ENCODE measurements at places on chromosomes 2 and 18.

DNA sequence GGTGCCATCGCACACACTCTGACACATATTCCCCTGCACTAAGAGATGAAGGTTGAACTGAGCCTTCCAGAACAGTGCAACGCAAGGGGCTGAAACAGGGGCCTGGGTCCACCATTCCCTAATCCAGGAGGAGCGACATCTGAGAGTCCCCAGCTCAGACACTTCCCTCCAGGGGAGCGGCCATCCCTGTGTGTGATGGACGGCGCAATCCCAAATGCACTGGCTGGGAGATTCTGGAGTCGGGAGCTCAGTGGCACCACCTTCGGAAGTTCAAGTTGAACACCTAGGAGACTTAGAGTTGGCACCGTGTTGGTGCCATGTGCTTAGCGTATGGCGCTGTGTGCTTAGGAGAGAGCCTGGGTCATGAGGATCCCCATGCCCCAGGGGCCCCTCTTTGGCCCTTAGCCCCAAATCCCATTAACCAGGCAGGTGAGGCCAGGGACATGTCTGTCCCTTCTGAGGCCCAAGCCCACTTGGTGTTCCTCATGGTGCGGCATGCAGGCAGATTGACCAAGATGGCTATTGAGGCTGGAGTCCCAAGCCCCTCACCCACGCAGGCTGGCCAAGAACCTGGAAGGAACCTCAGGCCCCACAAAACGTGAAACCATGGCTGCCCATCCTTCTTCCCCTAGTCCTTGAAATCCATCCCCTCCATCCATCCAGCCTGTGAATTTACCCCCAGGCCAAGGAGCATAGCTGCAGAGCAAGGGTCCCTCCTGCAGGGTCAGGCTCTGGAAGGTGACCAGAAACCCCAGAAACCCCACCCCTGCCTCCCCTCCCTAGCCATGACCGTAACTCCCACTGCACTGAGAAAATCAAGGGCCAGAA lies 114.1 kb upstream of the OTOS start:
- DNase-seq: no peak

- no peak for DNase-seq
These were observed 98.9 kb upstream of the LGALSL start for GRCh38 chr2:64354857-64355680.

GRCh38 chr2:121160366-121160765 lies 124.6 kb downstream of the TFCP2L1 start:
- DNase-seq: no peak

- no peak for DNase-seq
These were observed 347.2 kb upstream of the NETO1 start for GRCh38 chr18:73214970-73215369.

DNA sequence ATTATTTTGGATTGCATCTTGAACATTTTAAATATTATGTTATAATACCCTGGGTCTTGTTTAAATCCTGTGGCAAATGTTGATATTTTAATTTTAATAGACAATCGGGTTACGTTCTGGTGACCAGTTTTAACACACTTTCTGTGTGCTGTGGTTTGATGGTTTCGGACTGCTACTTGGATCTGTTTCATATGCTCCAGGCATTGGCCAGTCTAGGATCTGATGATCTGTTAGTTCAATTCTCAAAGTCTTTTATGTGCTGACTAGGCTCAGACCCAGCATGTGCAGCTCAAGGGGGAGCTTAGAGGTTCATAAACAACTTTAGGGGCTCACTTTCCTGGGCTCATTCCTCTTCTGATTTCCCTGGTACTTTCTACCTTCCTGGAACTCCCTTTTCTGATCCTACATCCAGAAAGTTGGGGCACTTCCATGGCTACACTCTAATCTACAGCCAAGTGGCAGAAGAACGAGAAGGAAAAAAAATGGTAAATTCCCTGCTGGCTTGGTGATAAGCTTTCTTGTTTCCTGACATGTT lies 5.0 kb upstream of the ZBTB14 start:
- no peak for DNase-seq

DNA sequence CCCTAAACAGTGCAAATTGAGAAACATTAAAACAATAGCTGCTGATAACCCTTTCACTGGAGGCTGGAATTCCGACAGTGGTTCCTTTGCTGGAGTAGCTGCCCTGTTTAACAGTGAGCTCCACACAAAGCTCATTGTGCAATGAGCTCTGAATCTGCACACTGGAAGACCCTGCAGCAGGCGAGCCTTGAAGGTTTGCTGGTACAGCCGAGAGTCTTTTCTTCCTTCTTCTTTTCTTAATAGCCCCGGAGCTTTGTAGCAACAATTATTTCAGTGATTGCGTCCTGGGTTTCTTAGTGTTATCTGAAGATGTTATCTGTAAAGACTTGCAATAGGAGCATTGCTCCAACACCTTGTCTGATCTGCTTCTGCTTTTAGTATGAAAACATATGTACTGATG lies 50.8 kb upstream of the CXCR4 start:
- no peak for DNase-seq

- no peak for DNase-seq
These were observed 127.3 kb downstream of the MSH2 start for GRCh38 chr2:47530105-47530760.

- DNase-seq: no peak
These were observed 31.5 kb downstream of the DYNC1I2 start for GRCh38 chr2:171718720-171719119.

- no peak for DNase-seq
These were observed 25.3 kb upstream of the GCG start for GRCh38 chr2:162177301-162177700.

DNA sequence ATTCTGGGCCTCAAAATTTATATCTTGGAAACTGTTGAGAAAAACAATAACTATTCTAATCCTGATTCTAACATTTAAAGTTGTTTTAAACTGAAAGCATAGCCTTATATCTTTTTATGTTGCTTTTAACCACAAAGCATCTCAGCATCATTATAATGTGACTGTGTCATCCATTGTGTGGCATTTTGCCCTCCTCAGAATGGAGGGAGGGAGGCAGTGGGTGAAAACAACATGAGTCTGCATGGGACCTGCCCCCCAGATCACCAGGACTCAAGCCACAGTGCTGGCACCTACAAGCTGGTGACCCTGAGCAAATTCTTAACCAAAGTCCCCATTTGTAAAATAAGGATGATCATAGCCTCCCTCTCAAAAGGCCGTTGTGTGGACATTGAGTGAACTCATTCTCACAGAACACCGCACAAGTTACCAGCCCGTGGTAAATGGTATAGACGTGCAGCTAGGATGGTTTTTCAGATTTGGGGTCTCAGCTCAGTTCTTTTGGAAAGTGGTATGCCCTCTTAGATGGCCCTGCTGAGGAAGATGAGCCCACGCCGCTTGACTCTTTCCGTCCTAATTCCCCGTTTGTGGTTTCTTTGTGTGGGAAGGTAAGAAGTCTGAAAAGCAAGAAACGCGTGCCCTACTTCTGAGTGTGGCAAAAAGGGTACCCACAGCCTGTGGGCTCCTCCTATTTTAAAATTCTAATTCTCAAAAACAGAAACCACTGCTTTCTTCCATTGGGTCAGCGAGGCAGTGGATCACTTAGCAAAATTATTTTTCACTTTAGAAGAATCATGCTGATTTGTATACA lies 305.0 kb upstream of the ID2 start:
- no peak for DNase-seq

DNA sequence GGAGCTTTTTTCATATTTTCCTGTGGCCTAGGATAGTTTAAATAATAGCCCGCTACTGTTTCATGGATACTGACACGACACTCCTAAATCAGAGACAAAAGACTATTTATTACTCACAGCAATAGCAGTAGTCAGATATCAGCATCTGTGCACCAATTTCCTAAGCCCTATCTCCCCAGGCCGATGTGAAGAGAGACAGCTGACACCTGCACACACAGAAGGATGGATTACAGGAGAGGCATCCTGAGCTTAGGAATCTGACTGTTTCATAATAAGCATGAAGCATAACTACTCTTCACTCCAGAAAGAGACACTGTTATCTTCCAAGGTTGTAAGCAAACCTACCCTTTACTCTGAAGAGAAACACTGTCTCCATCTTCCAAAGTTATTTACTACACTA lies 105.4 kb downstream of the ATL2 start:
- DNase-seq: no peak

- DNase-seq: no peak
These were observed 223.9 kb upstream of the SESTD1 start for GRCh38 chr2:179488563-179488962.

DNA sequence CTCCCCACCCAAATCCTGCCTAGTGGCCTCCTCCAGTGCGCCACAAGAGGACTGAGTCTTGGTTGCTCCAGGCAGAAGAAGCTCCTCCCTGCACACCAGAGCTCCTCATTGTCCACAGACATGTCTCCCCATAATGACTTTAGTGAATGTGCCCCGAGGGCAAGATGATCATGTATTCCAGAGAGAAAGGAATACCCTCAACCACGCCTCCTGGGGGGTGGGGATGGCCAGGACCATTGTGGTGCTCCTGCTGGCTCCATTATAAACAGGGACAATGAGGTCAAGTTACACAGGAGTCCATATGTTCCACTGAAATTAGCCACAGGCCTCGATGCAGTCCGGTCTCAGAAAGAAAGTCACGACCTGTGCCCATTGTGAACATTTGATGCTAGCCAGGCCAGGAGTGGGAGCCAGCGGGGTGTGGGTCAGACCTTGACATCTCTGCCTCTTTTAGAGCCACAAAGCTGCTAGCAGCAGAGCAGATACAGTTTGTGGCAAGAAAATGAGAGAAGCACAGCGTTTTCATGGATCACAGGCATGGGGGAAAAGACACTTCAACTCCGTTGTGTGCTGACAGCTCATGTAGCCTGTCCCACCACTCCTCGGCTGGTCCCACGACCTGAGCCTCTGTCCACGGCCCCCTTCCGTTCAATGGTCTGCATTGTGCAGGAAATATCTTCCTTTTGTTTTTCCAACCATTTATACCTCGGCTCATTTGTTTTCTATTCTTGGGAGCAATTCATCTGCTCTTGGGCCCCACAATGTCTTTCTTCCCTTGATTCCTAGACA lies 70.7 kb upstream of the FZD7 start:
- DNase-seq: no peak

GRCh38 chr2:143937723-143938350 lies 582.1 kb downstream of the ZEB2 start:
- DNase-seq: no peak

GRCh38 chr2:113877711-113878598 lies 11.9 kb upstream of the ACTR3 start:
- DNase-seq: no peak

- no peak for DNase-seq
These were observed 291.5 kb downstream of the TDRD15 start for GRCh38 chr2:21415234-21415633.

- no peak for DNase-seq
These were observed 424.3 kb upstream of the ACVR2A start for GRCh38 chr2:147420517-147420916.

GRCh38 chr2:47264143-47264542 lies 109.0 kb upstream of the STPG4 start:
- DNase-seq: no peak

DNA sequence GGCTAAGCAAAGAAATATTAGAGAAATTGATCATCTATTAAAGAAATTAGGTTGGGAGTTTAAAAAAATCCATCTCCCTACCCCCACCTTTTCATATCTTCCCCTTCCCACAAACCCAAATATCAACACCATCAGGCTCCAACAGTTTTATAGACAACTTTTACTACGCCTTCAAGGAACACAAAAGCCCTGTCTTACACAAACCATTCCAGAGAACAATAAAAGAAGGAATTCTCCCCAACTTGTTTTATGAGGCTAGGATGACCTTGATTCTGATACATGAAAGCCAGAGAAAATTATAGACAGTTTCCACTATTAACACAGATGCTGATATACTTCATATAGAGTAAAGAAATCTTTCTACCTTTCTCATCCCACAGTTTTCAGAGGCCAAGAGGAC lies 211.6 kb downstream of the OSR1 start:
- DNase-seq: no peak

DNA sequence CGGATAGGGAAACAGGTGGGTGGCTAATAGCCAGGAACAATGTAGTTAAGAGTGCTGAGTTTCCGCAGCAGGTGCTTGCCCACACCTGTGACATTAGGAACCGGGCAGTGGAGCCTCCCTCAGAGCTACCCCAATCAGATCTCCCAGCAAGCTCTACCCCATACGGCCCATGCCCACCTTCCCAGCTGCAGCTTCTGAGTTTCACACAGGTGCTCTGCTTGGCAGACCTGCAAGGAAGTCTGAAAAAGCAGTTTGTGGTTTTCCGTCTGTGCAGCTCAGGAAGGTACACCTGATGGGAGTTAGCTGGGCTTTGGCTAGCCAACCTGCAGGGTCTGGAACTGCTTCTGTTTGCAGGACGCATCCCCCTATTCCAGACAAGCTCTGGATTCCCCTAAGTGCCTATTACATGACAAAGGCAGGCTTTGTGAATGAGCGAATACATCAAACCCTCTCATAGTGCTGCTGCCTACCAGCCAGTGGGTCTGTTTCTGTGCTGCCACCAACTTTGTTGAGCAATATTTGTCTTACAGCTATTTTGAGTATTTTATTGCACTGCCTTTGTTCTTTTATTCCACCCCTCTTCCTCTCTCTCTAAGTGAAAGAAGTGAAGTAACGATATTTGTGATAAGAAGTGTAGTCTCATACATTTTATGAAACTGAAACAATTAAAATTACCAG lies 24.7 kb upstream of the CEP68 start:
- DNase-seq: no peak

- DNase-seq: no peak
These were observed 46.2 kb downstream of the ARMC9 start for GRCh38 chr2:231244382-231245248.

DNA sequence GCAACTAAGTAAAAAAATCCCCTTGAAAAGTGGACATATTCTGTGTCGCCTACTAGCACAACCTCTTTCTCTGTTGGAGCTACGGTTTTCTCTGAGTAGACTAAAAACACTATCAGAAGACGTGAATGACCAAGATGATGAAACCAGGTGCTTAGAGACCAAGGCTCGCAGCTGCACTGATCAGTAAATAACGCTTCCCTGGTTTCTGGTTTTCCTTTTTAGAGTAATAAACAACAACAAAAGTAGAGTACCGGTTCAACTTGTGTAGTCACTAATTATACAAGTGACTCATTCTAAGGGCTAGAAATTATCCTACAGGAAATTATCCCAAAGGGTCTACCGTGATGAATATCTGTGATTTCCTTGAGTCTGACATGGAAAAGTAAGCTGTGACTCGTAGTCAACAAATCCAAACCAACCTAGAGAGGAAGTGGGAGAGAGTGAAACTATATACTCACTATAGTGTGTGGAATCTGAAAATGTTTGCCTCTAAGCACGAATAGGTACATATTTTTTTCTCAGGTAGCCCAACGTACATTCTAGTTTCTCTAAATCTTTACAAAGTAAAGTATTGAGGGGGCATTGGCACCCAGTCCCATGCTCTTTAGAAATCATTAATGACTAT lies 17.8 kb downstream of the RASGRP3 start:
- DNase-seq: no peak

DNA sequence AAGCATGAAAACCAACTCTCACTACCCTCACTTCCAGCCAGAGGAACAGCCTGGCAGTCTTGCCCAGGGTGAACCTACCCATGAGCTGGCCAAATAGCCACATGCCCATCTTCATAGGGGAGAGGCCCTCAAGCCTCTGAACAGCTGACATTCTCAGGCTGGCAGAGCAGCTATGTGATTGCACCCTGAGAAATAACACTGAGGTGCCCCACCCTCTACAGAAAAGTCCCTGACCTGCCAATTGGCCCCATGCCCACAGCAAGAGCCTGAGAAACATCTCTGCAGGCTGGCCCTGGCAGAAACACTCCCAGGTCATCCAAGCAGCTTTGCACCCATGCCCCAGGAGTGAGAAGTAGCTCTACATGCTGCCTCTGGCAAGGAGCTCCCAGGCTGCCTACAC lies 127.4 kb upstream of the OTX1 start:
- DNase-seq: no peak

GRCh38 chr2:157559890-157560289 lies 68.8 kb downstream of the ACVR1C start:
- no peak for DNase-seq

Data from activated CD8-positive, alpha-beta memory T cell treated with anti-CD3 and anti-CD28 coated beads for 4 hours (primary cell).